Fibroblast of skin of right biceps (primary cell): ENCODE measurements at places on chromosomes 13 and 19.

- DNase-seq: peak; percentile 42
These were observed 24.0 kb downstream of the ZNF564 start for GRCh38 chr19:12527034-12527836.

DNA sequence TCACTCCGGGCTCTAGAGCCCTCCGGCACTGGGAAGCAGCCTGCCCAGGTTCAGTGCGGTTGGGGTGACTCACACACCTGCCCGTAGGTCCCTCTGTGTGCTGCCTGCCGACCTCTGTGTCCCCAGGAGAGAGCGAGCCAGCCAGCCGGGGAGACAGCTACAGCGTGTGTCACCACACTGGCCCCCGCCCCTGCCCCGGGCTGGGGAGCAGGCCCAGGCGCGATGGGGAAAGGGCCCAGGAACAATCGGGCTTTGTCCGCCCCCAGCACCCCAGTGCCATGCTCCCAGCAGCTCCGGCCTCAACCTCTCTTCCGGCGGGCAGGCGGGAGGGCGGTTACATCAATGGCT is at the start of gene KLK6:
Gene KLK6 (minus strand): TSS at position 179 of the 348 bp plus-strand sequence. CDS start 1,487 bp downstream, outside the sequence.
- no peak for DNase-seq

DNA sequence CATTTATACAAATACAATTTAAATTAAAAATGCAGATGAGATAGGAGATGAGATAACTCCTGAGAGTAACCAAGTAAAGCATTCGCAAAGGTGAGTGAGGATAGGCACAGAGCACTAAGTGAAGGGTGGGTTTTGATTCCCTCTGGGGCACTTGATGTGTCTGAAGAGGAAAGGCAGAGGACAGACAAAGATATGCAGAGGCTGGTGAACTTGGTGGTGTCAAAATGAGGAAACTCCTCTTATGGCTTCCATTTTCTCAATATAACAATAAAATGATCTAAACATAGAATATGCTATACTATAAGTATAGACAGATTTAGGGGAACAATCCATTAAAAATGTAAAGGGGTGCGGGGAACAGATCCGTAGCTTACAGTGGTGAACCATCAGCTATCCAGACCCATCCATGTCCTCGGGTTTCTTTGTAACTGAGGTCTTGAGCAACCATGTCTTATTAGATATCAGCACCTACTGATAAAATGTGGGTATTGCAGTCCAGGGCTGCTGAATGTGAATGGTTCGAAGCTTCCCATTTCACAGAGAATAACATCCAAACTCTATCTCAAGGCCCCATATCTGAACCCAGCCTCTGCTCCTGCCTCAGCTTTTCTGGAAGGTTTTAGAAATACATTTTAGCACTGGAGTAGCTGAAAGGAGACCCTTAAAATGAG is 73.9 kb upstream of the SLC10A2 start:
- peak; percentile 24 for DNase-seq

- DNase-seq: peak; percentile 59
These were observed 1.2 kb downstream of the INAFM1 start for GRCh38 chr19:47275791-47276461.

- DNase-seq: no peak
These were observed 55.2 kb downstream of the ATP7B start for GRCh38 chr13:51955816-51956603.

DNA sequence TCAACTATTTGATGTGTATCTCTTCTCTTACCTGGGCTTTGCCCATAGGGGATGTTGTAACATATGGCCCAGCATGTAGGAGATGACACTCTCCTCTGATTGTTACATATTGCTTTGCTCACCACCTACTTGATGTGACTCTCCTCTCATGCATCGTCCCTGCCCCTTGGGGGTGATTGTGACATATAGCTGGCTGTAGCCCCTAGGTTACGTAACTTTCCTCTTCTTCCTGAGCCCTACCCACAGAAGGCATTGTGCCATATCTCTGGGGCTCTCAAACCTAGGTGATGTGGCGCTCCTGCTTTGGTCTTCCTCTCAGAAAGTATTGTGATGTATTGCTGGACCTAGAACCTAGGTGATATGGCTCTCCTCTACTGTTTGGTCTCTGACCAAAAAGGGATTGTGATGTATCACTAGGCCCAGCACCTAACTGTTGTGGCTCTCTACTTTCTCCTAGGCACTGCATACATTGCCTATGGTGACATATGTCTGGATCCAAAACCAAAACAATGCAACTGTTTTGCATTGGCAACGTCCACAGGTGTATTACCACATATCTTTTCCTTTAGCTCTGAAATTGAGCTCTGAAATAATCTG is 71.9 kb upstream of the ZNF724 start:
- DNase-seq: no peak

DNA sequence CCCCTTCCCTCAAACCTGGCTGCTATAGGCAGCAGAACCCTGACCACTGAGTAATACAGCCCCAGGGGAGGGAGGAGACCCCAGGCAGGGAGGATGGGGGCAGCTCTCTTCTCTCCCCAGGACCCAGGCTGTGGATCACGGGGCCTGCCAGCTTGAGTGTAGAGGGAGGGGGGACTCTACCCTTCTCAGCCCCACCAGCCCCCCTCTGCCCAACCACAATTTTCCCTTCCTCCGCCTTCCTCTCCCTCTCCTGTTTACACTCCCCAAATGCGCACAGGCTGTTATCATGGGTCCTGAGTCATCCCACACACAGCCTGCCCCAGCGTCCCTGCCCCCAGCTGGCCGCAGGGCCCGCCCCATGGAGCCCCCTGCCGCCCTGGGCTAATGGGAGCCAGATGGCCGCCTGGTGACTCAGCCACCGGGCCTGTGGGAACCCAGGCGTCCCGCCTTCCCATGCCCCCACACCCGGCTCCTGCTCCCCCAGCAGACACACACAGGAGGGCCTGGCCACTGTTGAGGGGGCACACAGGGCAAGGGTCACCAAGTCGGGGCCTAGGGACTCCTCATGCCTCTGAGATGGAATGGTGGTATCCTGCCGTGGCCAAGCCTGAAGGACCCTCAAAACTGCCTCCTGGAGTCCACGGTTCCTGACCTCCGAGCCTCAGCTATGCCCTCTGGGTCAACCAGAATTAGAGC is 13.6 kb downstream of the CCDC97 start:
- peak; percentile 98 for DNase-seq

DNA sequence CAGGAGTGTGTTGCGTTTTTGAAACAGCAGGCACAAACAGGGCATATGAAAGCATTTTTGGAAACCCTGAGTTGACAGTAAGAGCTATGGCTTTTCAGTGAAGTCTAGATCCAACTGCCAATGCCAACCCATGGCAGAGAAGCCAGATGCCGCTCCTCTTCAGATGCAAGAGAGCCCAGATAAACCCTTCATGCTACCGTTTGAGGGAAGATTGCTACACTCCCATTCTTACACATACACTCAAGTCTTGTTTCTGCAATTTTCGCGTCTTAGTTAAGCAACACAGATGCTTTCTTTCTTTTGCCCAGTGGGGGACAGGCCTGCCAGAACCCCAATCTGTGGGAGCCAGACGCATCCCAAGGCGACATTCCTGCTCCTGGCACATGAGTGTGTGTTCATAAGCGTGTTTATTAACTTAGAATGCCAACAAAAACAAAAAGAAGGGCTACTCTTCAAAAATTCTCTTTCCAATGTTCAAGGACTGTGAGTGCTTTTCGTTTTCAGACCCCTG is 10.4 kb downstream of the BORCS8 start:
- DNase-seq: no peak

GRCh38 chr19:19615086-19615485 is 3.4 kb downstream of the PBX4 start:
- peak; percentile 63 for DNase-seq

DNA sequence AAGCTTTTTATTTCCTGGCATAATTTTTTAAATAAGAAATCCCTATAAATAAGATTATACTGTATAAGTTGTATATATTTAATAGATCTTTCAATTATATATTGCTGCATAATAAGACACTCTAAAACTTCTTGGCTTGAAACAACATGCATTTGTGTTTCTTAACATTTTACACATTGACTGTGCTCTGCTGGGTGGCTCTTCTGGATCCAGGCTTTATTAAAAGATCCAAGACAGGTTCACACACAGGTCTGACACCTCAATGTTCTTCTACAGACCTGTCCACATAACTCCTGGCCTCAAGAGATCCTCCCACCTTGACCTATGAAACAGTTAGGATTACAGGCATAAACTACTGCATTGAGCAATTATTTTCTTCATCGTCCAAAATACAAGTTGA is 77.6 kb upstream of the PCDH17 start:
- no peak for DNase-seq

DNA sequence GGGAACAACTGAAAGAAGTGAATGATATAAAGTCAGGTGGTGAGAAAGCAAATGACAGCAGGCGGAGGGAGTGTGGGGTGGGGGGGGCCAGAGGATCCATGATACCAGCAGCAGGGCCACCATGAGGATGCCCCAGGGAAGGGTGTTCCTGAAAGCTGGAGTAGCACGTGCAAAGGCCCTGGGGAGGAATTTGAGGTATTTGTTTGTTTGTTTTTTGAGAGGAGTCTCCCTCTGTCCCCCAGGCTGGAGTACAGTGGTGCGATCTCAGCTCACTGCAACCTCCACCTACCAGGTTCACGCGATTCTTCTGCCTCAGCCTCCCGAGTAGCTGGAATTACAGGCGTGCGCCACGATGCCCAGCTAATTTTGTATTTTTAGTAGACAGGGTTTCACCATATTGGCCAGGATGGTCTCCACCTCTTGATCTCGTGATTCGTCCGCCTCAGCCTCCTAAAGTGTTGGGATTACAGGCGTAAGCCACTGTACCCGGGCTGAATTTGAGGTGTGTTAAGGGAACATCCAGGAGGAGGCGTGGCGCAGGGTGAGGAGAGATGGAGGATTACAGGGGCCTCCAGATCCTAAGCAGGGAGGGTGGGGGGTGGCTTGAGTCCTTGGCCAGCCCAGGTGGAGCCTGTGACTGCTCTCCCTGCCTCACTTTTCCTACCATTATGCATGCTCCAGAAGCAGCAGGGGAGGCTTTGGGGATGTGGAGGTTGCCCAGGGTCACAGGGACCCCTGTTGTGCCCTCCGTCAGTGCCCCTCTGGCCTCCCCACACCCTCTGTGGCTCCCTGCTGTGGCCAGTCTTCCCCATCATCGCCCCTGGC is 12.4 kb upstream of the JUND start:
- no peak for DNase-seq

DNA sequence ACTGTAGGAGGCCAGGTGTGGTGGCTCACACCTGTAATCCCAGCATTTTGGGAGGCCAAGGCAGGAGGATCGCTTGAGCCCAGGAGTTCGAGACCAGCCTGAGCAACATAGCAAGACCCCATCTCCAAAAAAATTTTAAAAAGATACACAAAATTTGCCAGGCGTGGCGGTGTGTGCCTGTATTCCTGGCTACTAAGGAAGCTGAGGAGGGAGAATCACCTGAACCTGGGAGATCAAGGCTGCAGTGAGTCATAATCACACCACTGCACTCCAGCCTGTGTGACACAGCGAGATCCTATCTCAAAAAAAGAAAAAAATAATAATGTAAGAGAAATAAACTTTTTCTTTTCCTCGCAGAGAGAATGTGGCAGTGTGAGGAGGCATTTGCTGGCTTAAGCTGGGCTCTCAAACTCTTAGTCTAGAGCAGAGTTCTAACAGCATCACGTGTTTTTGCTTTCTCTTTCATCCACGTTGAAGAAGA is 21.1 kb downstream of the FAM187B start:
- no peak for DNase-seq

GRCh38 chr19:29006057-29006735 is 206.8 kb downstream of the UQCRFS1 start:
- peak; percentile 88 for DNase-seq

GRCh38 chr13:28819046-28819730 is 951 bp upstream of the MTUS2 start:
- DNase-seq: peak; percentile 15

- DNase-seq: peak; percentile 82
These were observed 1316.7 kb upstream of the SLC10A2 start for GRCh38 chr13:104382951-104383350.

GRCh38 chr13:41608111-41608838 is 150.9 kb downstream of the RGCC start:
- DNase-seq: peak; percentile 40

DNA sequence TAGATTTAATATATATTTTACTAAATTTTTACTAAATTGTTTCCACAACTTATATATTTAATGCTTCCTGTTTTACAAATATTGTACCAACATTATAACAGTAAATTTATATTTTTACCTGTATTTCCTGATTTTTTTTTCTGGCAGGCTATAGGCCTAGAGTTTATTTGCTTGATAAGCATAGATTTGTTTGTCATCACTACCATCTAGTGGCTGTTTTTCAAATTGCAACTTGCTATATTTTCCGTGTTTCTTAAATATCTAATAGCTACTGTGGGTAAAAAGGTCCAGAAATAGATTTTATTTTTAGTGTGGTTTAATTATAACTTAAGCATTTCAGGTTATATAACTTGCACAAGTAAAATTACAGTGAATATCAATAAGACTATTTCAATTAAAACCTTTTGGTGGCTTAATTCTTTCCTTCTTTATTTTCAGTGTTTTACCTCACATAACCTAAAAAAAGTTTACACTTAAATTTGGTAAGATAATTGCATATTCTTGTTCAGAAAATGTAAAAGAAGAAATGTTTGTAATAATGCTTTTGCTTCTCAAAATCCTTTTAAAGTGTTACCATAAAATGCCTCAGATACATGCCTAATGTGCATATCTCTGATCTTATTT is 60.6 kb downstream of the NDFIP2 start:
- DNase-seq: peak; percentile 58

- no peak for DNase-seq
These were observed 8.2 kb downstream of the SPPL2B start for GRCh38 chr19:2336528-2337328.

DNA sequence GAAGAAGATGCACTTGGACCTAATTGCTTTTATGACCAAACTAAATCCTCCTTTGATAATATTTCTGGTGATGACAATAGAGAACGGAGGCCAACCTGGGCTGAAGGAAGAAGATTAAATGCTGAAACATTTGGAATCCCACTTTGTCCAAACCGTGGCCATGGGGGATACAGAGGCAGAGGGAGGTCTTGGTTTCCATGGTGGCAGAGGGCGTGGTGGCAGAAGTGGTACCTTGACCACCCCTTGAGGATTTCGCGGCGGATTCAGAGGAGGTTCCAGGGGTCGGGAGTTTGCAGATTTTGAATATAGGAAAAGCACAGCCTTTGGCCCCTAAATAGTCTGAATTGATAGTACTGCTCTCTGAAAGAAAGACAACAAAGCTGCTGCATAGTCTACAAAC is 7.2 kb upstream of the LILRB3 start:
- DNase-seq: no peak

DNA sequence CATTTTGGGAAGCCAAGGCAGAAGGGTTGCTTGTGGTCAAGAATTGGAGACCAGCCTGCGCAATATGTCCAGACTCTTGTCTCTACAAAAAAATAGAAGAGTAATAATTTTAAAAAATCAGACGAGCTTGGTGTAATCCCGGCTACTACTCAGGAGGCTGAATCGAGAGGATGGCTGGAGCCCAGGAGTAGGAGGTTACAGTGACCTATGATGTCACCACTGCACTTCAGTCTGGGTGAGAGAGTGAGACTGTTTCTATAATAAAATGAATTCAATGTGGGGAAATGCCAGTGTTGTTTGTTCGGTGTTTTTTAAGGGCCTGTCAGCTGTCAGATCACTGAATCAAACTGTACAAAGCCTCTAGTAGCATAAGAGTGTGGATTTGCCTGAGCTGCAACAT is 1.2 kb upstream of the FBXL3 start:
- DNase-seq: peak; percentile 12

GRCh38 chr13:50136678-50137077 is 121.4 kb downstream of the KCNRG start:
- DNase-seq: no peak

GRCh38 chr19:34306213-34306661 is 51.9 kb downstream of the GARRE1 start:
- DNase-seq: no peak

GRCh38 chr19:8531470-8531869 is 17.5 kb upstream of the ZNF414 start:
- DNase-seq: no peak
